Activated T-cell treated with anti-CD3 and anti-CD28 coated beads, Interleukin-2, amount 50 U/mL, for 1 hour (primary cell): ENCODE measurements at places on chromosomes 13 and 19.

GRCh38 chr13:49436890-49437289 lies 7.0 kb downstream of the CAB39L start:
- DNase-seq, result no peak

DNA sequence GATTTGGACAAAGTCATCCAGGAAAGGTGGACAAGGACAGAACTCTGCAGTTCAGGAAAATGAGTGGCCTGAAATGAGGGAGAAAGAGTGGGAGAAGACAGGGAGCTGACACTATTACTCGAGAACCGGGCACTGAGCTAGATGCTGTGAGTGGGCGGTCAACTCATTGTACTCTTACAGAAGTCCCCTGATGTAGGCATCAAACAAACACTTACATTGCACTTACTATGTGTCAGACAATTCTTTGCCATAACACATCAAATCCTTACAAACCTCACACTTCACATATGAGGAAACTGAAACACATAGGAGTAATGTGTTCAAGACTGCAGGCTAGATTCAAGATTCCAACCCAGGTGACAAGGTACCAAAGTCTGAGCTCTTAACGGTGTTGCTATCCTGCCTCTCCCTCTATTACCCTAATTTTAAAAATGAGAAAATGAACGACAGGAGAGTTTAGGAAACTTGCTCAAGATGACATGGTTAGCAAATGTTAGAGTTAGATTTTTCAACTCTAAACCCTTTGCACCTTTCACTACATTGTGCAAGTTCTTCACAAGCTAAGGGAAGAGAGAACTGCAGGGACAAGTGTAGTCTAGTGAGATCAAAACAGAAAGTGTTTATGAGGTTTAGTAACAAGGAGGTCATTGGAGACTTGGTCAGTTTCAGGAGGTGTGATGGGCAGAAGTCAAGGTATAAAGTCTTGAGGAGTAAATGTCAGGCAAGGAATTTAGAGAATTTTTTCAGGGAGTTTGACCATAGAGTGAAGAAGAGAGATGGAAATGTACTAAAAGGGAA lies 4.9 kb upstream of the MEDAG start:
- DNase-seq, result no peak

DNA sequence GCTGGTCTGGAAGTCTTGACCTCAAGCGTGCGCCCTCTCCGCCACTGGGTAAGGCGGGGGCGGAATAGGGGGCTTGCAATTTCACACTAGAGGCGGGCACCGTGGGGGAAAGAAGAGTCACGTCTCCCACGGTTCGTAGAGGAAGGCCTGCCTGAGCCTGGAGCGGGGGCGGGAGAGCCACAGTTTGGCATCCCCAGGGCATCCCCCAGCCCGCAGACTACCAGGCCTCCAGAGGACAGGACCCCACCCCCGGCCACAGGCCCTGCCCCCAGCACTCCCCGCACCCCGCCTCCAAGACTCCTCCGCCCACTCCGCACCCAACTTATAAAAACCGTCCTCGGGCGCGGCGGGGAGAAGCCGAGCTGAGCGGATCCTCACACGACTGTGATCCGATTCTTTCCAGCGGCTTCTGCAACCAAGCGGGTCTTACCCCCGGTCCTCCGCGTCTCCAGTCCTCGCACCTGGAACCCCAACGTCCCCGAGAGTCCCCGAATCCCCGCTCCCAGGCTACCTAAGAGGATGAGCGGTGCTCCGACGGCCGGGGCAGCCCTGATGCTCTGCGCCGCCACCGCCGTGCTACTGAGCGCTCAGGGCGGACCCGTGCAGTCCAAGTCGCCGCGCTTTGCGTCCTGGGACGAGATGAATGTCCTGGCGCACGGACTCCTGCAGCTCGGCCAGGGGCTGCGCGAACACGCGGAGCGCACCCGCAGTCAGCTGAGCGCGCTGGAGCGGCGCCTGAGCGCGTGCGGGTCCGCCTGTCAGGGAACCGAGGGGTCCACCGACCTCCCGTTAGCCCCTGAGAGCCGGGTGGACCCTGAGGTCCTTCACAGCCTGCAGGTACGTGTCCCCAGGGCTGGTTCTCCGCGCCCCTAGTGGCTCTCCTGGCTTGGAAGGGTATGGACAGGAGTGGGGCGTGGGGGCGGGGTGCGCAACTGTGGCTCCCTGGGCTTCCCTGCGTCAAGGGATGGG lies at the start of gene ANGPTL4:
Gene ANGPTL4 (plus strand): TSS at position 353 of the 969 bp plus-strand sequence. CDS start 167 bp downstream, at position 520.
- peak; percentile 42 for DNase-seq

GRCh38 chr13:33025220-33025744 lies 9.1 kb downstream of the KL start:
- DNase-seq, result no peak

DNA sequence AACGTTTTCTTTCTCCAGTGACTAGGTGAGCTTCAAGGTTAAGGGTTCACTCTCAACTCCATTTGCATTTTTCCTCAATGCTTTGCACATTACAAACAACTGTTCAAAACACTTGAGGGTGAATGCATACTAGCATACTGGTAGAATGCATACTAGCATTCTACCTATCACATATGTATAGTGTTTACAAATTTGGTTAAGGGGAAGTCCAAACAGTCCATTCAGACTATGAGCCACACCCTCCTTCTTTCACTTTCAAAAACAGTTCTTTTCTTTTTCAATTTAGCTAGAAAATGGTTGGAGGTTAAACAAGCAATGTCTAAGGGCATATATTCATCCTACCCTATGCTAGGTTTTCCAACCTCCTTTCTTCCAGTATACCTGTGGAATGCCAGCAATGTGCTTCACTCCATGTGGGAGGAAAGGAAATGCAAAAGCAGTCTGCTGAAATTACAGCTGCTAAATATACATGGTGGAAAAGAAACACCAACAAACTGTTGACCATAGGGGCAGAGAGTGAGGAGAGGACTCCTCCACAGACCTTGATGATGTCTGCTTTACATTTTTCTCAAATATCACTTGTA lies 102.6 kb downstream of the DOCK9 start:
- DNase-seq, result no peak

GRCh38 chr13:67095621-67096020 lies 134.5 kb downstream of the PCDH9 start:
- no peak for DNase-seq

DNA sequence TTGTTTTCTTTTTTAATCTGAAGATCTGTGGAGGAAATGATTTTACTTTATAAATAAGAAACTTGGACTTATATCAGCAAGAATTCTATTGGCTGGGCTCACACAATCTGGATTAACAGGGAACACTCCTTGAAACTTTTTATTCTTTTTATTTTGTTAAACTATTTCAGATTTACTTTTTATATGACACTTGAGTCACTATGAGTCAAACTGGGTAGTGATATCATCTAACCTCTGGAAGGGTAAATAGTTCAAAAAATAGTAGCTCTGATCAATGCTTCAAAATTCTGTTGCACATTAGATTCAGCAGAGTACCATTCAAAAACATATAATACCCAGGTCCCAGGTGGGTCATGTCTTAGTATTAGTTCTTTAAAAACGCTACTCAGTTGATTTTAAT lies 55.1 kb upstream of the NBEA start:
- no peak for DNase-seq

GRCh38 chr19:11769995-11770394 lies 3.2 kb downstream of the ZNF441 start:
- DNase-seq, result no peak

DNA sequence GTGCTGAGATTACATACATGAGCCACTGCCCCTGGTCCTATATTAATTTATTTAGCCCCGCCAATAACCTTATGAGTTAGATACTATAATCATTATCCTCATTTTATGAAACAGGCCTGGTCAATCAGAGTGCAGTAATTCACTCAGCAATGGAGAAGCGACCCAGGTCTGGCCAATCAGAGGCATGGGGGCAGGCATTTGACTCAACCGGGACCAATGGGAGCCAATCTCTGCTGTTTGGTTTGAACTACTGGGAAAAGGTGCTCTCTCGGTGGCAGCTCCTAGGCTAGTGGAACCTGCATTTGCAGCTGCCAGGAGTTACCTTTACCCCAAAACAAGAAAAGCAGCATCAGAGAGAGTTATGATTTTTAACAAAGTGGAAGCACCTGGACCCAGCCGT lies 6.6 kb downstream of the SIRT2 start:
- no peak for DNase-seq

DNA sequence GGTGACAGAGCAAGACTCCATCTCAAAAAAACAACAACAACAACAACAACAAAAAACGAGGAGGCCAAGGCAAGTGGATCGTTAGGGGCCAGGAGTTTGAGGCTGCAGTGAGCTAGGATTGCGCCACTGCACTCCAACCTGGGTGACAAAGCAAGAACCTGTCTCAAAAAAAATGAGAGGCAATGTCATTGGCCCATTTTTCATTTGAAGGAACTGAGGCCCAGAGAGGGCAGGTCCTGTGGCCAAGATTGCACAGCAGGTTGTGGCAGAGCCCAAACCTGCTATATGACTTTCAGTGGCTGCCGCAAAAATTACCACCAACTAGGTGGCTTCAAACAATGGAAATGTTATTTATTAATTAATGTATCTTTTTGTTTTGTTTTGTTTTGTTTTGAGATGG lies 5.5 kb downstream of the PIK3R2 start:
- DNase-seq, result no peak

GRCh38 chr19:2798733-2799132 lies 13.4 kb downstream of the THOP1 start:
- DNase-seq, result no peak

- no peak for DNase-seq
These were observed at the start of gene CCDC8 for GRCh38 chr19:46413262-46414031. Gene CCDC8, minus strand, starts transcription at chr19:46413564. Its CDS starts 754 bp downstream, at chr19:46412810.

- no peak for DNase-seq
These were observed 55.8 kb upstream of the OBI1 start for GRCh38 chr13:78714717-78715116.

DNA sequence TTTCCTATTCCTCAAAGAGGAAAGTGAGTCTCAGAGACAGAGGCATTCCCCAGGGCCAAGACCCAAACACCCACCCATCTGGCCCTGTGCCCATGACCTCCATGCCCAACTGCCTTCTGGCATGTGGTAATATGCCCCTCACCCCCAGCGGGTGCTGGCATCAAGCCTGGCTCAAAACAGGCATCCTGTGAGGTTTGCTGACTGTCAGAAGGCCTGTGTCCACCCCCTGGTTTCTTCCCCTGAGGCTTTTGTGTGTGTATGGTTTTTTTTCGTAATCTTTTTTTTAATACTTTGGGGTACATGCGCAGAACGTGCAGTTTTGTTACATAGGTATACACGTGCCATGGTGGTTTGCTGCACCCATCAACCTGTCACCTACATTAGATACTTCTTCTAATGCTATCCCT lies 7.6 kb upstream of the KANK2 start:
- no peak for DNase-seq

- DNase-seq, result no peak
These were observed 67.0 kb downstream of the ABCC4 start for GRCh38 chr13:95234242-95234641.

- DNase-seq, result no peak
These were observed 3.6 kb upstream of the HAS1 start for GRCh38 chr19:51727349-51727880.

GRCh38 chr19:42284591-42285341 lies 15.7 kb downstream of the CIC start:
- DNase-seq, result peak; percentile 41

GRCh38 chr19:12346896-12347295 lies 13.5 kb upstream of the ZNF563 start:
- DNase-seq, result no peak

- no peak for DNase-seq
These were observed 65.1 kb downstream of the ZNF823 start for GRCh38 chr19:11673608-11674041.

GRCh38 chr13:23919006-23919405 lies 21.7 kb upstream of the C1QTNF9B start:
- no peak for DNase-seq

DNA sequence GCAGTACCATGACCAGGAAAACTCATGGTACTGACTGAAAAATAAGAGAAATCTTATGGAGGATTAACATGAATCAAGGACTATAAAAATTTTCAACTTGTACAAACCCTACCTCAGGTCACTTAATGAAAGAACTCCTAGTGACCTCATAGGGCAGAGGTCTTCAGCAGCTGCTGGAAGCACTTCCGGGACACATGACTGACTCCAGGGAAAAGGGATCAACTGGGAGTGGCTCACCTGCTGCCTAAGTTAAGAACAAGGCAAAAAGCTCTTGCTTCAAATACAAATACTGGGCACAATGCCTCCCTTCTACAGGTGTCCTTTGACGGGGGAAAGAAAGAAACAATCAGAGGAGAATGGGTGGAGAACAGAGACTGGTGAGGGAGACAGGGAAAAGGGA lies 18.6 kb downstream of the DOCK9 start:
- DNase-seq, result no peak

DNA sequence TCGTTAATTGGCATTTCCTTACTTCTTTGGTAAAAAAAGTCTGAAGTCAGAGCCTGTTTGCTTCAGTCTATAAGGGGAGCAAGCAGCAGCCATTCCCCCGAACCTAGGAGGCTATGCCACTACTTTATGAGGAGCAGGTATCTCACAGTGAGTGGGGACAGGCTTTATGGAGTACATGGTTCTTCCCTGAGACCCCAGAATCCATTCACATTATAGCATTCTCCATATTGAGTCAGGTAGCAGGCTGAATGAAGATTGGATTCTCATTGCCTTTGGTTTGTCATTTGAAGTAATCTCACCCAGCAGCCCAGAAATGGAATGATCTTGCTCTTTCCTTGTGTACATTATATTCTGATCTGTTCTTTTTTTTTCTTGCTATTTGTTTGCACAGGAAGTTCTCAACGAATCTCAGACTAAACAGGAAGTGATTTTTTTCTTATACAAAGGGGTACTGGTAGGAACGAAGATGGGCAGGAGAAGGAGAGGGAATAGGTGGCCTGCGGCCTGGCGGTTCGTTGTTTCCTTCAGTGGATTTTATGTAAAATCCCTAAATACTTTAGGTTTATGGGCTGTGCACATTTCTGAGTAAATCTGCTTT lies 74.4 kb downstream of the ARHGAP35 start:
- no peak for DNase-seq

- DNase-seq, result no peak
These were observed 128.2 kb upstream of the ARGLU1 start for GRCh38 chr13:106696140-106696539.

DNA sequence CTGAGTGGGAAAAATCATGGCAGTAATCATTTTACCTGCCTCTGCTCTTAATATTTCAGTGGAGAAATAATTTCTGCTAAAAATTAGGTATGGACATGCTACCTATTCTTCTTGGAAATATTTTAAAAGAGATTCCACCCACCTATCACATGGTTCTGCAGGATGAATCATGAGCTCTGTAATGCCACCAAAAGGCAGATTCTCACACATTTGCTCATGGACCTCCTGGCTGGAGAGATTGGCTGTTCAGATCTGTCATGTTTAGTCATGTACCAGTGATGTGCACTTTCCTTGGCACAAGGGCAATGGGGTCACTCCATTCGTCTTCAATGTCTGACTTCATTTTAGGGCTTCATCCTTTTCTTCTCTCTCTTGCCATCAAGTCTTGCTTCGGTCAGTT lies 101.8 kb upstream of the MBNL2 start:
- DNase-seq, result no peak

DNA sequence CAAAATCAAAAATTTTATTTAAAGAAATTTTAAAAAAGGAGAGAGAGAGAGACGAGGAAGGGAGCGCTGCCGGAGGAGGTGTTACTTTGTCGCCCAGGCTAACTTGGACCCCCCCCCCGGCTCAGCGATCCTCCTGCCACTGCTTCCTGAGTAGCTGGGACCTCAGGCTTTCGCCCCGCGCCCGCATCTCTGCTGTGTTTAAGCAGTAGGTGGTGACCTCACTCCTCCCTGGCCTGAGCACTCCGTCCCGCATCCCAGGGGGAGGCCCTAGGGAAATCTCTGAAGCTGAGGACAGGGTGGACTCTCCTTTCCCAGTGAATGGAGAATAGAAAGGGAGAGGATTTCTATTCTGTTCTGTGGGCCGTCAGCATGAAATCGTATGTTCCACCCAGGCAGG lies 485 bp upstream of the ZNF845 start:
- no peak for DNase-seq
